NCI-H1417 treated with DMSO at 0.1 percent for 48 hours (cell line): ENCODE measurements at places on chromosomes 16 and 17.

GRCh38 chr16:11674818-11675560 lies 6.7 kb downstream of the SNN start:
- DNase-seq, result no peak

DNA sequence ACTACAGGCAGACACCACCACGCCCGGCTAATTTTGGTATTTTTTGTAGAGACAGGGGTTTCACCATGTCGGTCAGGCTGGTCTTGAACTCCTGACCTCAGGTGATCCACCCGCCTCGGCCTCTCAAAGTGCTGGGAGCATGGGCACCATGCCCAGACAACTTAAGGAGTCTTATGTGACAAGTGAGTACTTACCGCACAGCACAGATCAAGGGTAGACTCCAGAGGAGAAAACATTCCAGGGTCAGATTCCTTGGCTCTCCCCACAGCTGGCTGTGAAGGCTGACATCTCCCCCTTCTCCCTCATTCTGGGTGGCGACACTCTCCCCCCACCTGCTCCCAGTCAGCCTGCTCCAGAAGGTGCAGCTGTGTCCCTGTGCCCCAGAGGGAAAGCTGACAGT lies 10.6 kb downstream of the ZSCAN10 start:
- no peak for DNase-seq

- DNase-seq, result no peak
These were observed 12.5 kb downstream of the ABCA5 start for GRCh38 chr17:69314246-69315065.

DNA sequence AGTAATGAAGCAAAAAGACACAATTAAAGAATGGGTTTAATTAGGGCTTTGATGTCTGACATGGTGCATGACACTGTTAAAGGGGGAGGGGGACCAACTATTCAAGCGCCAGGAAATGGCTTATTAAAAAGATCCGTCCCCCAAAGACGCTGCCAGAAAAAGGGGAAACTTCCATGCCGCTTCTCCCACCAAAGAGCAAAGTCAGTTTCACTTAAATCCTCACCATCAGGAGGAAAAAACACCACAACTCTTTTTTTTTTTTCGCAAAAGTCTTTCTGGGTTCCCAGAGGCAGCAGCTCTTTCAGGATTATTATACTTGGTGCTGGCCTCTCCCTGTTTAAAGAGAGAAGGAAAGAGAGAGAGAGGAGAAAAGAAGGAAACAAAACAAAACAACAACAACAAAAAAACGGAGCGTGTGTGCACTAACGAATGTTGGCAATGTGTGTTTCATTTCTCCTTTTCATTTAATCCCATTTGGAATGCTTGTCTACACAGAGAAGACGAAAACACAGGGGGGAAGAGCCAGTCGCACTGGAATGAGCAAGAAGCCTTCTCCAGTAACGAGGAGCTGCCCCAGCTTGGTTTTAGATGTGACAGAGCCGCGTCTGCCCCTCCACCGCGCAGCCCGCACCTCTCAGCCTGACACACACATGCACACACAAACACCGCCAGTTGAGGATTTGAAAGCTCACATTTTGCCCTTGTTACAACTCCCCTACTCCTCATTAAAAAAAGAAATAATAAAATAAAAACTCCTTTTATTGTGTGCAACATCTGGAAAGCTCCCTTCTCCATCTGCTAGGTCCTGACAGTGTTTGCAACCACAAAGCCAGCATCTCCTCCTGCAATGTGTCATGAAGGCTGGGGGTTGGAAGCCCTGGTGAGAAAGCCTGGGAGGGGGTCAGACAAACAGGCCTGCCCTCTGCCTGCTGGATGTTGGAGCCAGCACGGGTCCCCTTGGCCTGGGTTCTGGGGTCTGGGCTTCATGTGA lies 32.7 kb upstream of the AXIN2 start:
- DNase-seq, result no peak

DNA sequence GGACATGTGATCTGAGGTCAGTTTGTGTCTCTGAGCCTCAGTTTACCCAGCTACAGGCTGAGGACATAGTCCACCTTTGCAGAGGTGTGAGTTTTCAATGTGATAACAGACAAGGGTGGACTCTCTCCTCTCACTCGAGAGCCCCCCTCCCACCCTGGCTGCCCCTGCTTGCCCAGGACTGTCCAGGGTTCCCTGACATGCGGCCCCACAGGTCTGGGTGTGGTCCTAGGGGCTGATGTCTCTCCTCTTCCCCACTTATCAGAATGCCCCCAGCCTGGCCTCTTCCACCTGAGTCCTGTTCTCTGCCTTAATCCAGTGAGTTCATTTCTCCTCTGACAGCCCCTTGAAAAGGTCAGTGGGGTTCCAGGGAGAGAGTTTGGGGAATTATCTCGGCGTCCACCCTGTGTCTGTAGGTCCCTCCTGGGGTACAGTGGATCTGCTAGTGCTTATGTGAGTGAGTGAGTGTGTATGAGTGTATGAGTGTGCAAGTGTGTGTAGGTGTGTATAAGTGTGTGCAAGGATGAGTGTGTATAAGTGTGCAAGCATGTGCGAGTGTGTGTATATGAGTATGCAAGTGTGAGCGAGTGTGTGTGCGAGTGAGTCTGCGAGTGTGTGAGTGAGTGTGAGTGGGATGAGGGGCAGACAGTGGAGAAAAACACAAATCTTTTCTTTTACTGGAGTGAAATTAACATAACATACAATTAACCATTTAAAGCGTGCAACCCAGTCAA lies 175.0 kb downstream of the IRF8 start:
- DNase-seq, result no peak

- no peak for DNase-seq
These were observed 49.2 kb upstream of the HS3ST2 start for GRCh38 chr16:22764662-22765327.

GRCh38 chr16:54939510-54940278 lies 9.0 kb downstream of the IRX5 start:
- no peak for DNase-seq

DNA sequence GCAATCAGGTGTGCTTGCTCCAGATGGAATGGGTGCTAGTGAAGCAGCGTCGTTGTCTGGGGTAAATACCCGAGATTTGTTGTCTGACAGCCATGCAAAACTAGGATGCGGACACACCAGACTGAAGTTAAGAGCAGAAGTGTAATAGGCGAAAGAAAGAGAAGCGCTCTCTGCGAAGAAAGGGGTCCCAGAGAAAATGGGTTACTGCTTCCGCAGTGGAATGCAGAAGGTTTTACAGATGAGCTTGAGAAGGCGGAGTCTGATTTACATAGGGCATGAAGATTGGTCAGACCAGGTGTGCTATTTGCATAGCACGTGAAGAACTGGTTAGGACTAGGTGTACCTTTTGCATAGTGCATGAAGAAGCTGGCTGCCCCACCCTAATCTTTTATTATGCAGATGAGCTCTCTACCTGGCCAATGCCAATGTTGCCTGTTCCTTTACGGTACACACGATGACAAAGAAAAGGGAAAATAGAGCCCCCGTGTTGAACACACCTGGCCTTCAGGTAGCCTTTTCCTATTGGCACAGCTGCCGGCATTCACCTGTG lies 32.0 kb upstream of the SNN start:
- peak; percentile 19 for DNase-seq

DNA sequence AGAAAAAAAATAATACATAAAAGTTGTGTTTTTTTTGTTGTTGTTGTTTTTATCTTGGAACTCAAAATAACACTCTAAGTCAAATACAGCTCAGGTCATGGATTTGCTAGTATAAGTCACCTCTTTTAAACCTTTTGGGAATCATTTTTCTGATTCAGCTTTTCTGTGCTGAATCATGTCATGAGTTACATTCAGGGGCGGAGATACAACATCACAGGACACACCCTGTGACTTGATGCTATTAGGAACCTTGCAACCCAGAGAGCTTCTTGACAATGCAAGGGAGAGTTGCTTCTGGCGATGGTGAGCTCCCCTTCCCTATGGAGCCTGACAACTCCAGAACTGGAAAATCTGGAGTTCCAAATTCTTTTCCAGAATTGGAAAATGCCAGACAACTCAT lies 358.3 kb upstream of the C16orf82 start:
- DNase-seq, result no peak

DNA sequence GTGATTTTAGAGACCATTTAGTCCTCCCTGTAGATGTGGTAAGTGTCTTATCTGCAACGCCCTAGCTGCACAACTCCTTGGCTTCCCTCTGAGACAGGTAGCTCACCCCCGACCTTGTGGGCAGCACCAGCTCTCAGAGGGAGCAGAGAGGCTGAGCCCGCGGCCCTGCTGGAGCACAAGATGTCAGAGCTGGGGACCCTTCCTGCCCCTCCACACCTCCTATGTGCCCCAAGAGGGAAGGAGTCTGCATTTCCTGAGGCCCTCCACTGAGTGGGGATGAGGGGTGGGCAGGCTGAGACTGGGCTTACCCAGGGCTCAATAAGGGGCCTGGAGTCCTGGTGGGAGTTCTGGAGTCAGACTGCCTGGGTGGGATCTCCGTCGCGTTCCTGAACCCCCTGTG lies 12.2 kb upstream of the ADGRG1 start:
- no peak for DNase-seq

- DNase-seq, result no peak
These were observed 52.7 kb downstream of the TBC1D16 start for GRCh38 chr17:79982986-79983385.

GRCh38 chr17:49198211-49198610 lies 12.2 kb downstream of the GNGT2 start:
- DNase-seq, result no peak

DNA sequence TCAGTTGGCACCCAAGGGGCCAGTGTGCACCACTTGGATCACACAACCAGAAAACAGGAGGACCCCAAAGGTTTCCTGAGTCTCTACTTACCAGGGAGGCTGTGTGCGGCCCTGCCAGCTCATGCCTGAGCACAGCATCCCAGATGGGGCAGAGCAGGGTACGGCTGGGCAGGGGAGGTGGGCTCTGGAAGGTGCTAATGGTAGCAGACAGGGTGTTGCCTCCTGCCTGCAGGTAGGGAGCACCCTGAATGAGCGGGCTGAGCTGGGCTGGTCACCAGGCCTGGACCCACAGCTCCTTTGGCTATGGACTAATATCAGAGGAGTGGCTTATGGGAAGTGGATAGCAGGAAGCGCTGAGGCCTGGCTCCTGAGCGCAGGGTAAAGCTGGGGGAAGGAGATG lies 14.6 kb downstream of the RECQL5 start:
- DNase-seq, result no peak

DNA sequence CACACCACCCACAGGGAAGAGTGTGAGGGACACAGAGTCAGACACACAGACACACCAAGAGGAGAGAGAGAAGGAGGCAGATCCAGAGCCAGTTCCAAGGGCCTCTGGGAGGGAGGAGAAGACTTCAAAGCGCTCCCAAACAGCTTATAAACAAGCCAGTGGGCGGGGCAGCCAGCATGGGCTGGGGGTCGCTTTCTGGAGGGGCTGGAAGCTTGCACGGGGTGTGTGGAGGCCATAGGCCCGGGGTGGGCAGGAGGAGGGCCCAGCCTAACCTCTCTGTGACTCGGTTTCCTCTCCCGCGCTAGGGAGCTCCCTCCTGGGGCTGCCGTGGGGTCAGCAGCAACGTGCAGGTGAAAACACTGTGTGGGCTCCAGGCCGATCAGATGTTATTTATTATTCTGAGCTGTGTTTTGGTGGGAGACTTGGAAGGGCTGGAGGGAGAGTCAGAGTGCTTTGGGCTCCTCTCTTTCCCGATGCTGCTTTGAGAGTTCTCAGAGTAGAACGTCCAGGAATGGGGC lies 2.5 kb upstream of the WFIKKN2 start:
- DNase-seq, result no peak

DNA sequence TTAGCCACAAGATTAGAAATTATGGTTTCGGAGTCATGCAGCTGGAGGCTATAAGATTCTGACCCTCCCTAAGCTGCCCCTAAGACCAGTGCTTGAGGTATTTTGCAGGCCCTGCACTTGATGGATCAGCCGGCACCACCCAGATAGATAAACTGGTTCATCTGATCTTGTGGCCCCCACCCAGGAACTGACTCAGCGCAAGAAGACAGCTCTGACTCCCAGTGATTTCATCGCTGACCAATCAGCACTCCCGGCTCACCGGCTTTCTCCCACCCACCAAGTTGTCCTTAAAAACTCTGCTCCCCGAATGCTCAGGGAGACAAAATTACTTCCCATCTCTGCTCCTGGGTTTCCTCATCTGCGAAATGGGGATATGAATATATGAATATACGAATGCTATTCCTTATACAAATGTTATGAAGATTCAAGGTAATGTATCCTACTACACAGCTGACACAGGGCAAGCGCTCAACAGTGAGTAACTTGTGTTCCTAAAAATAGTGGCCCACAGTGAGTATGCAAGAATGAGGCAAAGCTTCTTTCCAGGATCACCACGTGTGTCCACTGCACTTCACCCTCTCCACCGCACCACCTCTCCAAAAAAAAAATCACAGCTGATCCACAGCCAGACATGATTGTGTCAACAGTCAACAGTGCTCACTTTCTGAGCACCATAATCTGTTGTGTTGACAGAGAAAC lies 33.3 kb upstream of the C16orf82 start:
- DNase-seq, result no peak

DNA sequence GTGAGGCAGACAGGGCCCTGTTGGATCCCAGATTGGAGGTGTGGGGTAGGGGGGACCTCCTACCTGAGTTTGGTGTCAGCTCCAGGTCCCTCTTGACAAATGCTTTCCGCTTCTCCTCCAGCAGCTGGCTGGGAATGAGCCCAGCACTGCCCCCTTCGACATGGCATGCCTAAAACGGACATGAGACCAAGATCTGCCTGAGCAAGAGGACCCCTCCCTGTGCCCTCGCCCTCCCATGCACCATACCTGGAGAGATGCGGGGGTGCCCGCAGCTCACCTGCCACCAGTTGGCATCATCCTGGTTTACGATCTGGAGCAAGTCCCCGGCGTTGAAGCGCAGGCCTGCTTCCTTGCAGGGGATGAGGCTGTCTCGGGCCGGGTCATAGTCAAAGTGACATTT lies 26.2 kb downstream of the MPP2 start:
- no peak for DNase-seq

DNA sequence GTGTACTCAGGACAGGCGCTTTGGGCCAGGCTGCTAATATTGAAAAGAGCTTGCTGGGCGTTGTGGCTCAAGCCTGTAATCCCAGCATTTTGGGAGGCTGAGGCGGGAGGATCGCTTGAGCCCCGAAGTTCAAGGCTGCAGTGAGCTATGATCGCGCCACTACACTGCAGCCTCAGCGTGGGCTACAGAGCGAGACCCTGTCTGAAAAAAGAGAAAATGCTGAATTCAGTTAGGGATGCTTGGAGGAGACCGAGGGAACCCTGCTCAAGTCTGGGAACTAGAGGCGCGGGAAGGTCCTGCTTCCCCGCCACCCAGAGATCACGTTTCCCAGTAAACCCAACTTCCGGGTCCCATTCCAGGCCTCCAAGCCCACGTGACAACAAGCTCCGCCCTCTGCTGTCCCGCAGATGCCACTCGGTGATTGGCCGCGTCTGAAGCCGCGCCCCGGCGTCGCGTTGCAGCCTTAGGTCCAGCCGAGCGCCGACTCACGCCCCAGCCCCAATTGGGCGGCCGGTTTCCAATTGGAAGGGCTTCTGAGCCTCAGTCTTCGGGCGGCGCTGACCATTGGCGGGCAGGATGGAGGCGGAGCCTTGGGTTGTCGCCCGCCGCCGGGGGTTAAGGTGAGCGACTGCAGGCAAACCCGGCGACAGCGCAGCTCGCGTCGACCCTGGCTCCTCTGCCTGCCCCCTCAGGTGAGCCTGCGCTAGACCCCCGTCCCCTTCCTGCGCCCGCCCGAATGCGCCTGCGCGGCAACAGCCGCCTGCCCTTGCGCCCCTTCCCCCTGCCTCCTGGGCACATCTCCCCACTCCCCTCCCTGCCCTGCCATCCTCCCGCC lies at the start of gene PHKG2:
Gene PHKG2, plus strand, starts transcription at position 627 of the 835 bp plus-strand sequence. CDS start 396 bp downstream, outside the sequence.
- DNase-seq, result peak; percentile 88

- no peak for DNase-seq
These were observed 34.4 kb downstream of the N4BP1 start for GRCh38 chr16:48575471-48576050.

- DNase-seq, result no peak
These were observed 2.4 kb upstream of the SDK2 start for GRCh38 chr17:73646409-73647300.
